ENCODE measurements at places on chromosomes 13 and 19.

DNA sequence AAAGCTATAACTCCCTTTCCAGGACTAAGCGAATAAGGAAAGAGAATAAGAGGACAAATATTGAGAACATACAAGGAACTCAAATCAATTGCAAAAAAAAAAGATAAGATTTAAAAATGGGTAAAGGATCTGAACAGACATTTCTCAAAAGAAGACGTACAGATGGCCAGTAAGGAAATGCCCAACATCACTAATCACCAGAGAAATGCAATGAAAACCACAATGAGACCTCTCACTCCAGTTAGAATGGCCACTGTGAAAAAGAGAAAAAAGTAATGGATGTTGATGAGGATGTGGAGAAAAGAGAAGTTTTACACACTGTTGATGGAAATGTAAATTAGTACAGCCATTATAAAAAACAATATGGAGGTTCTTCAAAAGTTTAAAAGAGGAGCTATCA is 63.8 kb downstream of the VWA8 start:
- DNase-seq: no peak

GRCh38 chr13:77031656-77032243 is 4.8 kb upstream of the FBXL3 start:
- no peak for DNase-seq

GRCh38 chr19:57813919-57814504 is 701 bp downstream of the ZNF552 start:
- DNase-seq: no peak

DNA sequence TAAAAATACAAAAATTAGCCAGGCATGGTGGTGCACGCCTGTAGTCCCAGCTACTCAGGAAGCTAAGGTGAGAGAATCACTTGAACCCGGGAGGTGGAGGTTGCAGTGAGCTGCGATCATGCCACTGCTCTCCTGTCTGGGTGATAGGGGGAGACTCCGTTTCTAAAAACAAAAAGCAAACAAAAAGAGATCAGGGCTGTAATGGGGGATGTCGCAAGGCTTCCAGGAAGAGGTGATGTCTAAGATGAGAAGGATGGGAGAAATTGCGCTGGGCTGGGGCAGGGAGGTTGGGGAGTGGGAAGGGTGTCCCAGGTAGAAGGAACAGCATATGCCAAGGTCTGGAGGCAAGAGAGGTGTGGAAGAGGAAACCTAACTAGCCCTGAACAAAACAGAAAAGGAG is 36.1 kb downstream of the PTPRS start:
- no peak for DNase-seq

DNA sequence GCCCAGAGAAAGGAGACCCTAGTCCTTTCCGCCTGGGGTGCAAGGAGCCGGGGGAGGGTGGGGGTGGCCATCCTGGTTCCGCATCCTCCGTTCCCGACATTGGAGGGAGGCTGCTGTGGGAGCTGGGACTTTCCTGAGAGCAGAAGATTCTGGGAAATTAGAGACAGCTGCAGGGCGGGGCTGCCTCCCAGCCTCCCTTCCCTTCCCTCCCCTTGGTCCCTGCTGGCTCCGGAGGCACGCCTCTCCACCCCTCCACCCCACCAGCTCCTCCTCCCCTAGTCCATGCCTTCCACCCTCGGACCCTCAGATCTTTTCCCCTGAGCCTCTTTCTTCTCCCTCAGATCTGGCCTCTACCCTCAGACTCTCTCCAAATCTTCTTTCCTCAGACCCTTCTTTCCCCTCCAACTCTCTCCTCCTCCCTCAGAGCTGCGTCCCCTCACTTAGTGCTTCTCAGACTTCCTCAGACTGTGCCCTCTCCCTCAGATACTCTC is 3.1 kb upstream of the BCL3 start:
- DNase-seq: no peak

GRCh38 chr13:110806636-110807035 is 93.1 kb downstream of the ING1 start:
- DNase-seq: no peak

DNA sequence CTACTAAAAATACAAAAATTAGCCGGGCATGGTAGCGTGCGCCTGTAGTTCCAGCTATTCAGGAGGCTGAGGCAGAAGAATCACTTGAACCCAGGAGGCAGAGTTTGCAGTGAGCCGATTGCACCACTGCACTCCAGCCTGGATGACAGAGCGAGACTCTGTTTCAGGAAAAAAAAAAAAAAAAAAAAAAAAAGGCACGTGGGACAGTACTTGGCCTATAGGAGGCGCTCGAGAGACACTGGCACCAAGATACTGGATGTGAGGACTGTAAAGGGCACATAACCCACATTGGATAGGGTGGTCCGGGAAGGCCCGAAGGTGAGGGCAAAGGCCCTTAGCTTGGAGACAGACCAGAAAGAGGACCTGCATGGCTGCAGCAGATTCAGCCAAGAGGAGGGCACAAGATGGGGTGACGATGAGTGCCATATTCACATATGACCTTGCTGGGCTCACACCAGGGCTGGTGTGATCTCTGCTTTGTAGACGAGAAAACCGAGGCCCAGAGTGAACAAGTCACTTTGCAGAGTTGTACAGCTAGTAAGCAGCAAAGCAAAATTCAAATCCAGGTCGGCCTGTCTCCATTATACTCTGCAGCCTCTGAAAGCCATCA is 89.4 kb downstream of the DPF1 start:
- DNase-seq: peak; percentile 20

DNA sequence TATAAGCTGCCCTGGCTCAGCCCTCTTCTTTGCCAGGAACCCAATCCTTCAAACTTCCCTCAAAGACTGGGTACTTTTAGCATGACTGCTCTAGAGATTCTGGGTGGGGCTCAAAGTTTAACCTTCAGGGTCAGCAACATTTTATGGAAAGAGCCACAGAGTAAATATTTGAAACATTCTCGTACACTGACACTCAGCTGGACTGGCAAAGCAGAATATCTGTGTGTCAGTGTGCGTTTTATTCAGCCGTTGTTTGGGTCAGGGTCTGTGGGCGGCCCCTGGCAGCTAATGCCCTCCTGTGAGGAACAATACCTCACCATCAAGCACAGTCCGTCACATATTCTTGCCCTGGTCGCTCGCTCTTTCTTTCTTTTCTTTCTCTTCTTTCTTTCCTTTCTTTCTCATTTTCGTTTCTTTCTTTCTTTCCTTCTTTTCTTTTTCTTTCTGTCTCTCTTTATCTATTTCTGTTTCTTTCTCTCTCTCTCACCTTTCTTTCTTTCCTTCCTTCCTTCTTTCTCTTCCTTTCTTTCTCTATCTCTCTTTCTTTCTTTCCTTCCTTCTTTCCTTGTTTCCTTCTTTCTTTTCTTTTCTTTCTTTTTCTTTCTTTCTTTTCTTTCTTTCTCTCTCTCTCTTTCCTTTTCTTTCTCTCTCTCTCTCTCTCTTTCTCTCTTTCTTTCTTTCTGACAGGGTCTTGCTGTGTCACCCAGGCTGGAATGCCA is 10.7 kb downstream of the DPRX start:
- DNase-seq: no peak

- no peak for DNase-seq
These were observed 98.0 kb downstream of the EDNRB start for GRCh38 chr13:77820431-77821149.

- DNase-seq: no peak
These were observed 94.6 kb upstream of the DIAPH3 start for GRCh38 chr13:60258349-60258748.

DNA sequence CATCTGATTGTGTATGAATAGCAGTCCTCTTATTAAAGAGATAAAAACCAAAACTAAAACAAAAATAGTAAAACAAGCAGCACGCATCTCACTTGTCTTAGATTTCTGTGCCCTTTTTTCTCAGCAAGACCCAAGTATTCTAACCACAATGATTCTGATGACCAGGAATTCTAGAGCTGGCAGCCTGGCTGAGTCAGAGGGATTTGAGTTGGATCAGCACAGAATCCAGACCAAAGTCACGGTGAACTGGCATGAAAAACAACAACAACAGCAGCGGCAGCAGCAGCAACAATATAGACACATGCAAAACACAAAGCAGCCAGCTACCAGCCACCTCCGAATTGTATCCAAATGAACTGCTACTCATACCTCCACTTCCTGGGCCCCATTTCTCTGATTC is 360.5 kb downstream of the KCNRG start:
- no peak for DNase-seq

GRCh38 chr13:95564733-95565291 is 12.3 kb downstream of the CLDN10 start:
- no peak for DNase-seq

- peak; percentile 63 for DNase-seq
These were observed 52.8 kb downstream of the TNFSF13B start for GRCh38 chr13:108322206-108322824.

GRCh38 chr19:41309180-41310032 is 566 bp upstream of the CCDC97 start:
- DNase-seq: no peak

- DNase-seq: no peak
These were observed 5.7 kb downstream of the WDR62 start for GRCh38 chr19:36060430-36060829.

GRCh38 chr19:13017306-13018034 is 22.2 kb downstream of the NFIX start:
- no peak for DNase-seq

DNA sequence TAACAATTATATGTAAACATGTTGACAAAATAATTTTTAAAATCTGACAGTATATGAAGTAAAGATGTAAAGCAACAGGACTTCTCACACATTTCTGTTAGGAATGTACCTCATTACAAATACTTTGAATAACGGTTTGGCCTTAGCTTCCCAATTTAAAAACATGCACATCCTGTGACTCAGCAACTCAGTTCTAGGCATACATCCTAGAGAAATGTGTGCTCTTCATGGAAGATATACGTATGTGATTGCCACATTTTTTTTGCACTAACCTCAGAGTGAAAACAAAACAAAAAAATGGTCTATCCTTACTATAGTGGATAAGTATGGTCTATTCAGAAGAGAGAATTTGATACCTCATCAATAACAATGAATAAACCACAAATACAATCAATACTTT is 314.6 kb downstream of the LIG4 start:
- no peak for DNase-seq

- DNase-seq: no peak
These were observed 816.6 kb downstream of the DIAPH3 start for GRCh38 chr13:59346999-59347723.

- no peak for DNase-seq
These were observed 69.2 kb downstream of the ZNF429 start for GRCh38 chr19:21574607-21575006.

GRCh38 chr13:98144801-98145350 is 2.0 kb downstream of the FARP1 start:
- no peak for DNase-seq

GRCh38 chr19:34664168-34664567 is 12.8 kb downstream of the SCGB2B2 start:
- DNase-seq: no peak

DNA sequence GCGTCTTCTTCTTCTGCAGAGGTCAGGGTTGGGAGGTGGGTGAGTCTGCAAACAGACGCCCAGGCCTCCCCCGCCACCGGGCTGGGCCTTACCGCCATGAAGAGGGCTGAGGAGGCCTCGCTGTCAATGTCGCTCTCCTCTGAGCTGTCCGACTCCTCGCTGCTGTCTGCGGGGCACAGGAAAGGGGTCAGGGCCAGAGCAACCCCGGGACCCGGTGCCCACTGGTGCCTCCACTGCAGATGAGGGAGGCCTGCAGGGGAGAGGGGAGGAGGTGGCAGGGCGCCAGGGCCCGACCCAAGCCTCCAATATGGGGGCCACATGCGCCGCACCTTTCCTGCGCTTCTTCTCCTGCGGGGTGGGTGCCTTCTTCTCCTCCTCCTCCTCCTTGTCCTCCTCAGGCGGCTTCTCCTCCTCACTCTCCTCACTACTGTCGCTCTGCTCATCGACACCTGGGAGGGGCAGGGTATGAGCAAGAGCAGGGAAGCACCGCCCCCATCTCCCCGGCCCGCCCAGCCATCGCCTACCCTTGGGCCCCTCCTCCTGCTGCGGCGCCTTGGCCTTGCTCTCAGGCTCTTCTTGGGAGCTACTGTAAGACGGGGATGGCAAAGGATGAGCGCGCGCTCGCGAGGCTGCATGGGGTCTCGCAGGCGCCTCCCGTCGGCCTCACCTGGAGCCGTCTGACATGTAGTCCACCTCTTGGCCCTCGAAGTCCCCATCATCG is 5.5 kb upstream of the PSPN start:
- DNase-seq: no peak

DNA sequence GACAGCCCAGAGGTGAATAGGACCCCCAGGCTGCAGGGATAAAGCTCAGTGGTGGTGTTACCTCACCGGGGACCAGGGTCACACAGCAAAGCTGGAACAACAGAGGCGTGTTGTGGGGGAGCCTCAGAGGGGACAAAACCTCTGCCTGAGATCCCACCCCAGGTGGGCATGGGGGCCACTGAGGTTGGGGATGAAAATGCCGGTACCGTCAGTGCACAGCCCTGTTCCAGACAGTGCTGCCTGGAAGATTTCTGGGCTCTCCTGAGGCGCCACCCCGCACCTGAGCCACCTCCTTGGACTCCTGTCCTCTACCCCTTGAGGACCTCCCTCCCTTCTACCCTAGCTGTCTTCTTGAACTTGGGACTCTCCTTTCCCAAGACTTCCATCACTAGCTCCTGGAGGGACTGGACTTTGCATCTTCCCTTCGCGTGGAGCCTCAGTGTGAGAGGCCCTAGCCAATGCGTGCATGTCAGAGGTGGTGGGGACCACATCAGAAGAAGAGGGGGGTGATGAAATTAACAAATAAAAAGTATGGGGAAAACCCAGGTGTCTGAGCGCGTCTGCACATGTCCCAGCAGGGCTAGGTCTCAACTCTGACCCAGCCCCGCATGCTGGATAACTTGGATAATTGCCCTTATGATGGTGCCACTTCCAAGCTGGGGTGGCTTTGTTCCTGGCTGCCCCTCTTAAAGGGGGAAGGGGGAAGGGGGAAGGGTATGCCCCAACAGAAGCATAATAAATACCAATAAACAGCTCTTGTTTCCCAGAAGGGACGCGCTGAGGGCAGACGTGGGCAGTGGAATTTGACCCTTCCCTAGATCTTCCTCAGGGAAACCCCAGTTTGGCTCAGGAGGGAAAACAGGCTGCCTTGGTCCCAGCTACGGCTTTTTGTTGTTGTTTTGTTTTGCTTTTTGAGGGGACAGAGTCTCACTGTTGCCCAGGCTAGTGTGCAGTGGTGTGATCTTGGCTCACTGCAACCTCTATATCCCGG is 11.6 kb downstream of the CNFN start:
- DNase-seq: no peak

DNA sequence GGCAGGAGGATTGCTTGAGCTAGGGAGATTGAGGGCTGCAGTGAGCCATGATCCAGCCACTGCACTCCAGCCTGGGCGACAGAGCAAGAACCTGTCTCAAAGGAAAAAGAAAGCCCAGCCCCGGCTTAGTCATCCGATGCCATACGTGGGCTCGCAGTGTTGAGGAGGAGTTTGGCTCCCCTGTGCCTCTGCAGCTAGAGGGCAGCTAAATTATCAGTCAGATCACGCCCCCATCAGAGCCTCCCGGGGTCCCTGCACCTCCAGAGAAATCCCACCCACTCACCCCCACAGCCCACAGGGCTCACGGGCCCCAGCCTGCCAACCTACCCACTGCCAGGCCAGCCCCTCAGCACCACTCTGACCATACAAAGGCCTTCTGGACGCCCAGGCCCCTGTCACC is 27.6 kb downstream of the MAU2 start:
- DNase-seq: no peak

All from CD4-positive, alpha-beta T cell treated with Interleukin-2 at 100 ng/mL for 4 hours (primary cell).